DMS79 (cell line): ENCODE measurements at places on chromosomes 7 and 10.

DNA sequence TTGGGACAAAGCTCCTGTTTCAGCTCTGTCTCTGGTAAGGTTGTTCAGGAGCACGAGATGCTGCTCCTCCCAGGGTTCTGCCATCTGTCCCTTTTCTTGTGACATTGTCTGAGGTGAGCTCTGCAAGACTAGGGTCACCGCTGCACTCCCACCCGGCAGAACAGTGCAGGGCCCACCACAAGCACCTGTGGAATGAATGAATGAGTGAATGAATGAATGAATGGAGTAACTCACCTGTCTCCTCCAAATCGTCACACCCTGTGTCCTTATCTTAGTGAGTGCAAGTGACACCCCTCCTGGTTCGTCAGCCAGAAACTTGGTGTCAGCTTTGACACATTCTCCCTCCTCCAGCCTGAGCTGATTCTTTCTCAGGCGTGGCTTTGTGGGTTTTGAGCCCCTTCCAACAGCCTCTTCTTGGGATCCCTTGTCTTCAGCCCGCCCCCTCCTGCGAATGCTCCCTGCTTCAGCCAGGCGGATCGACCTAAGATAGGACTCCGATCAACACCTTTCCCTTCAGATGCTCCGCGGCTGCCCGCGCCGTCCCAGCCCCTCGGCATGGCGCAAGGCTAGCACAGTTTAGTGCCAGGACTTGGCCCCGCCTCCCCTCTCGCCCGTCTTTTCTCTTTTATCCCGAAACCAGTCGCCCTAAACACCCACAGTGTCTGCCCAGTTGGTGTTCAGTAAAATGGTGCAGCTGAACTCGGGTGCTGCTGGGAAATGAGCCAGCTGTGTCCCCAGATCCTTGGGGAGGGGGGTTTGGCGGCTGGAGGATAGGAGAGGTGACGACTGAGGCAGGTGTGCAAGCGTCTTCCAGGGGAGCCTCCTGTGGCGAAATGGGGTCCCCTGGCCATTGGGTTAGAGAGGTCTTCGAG lies 89.3 kb downstream of the BEND7 start:
- no peak for DNase-seq

GRCh38 chr10:46560952-46561351 lies 4.5 kb upstream of the GPRIN2 start:
- DNase-seq = no peak

- peak; percentile 56 for DNase-seq
These were observed 906.9 kb downstream of the CCSER2 start for GRCh38 chr10:85235258-85235657.

- no peak for DNase-seq
These were observed 57.4 kb downstream of the CXCL12 start for GRCh38 chr10:44327461-44327860.

- DNase-seq = no peak
These were observed 45.2 kb upstream of the MSMB start for GRCh38 chr10:46091080-46091827.

DNA sequence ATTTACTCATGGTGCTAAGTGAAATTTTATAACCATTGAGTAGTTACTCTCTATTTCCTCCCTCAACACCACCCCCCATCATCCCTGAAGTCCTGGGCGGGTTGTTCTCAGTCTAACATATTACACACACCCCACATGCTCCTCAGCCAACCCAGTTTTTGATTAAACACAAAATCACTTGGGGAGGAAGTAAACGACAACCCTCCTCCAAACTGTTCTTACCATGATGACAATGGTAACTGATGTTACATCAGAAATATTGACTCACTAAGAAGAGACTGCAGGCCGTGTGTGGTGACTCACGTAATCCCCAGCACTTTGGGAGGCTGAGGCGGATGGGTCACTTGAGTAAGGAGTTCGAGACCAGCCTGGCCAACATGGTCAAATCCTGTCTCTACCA lies 44.2 kb downstream of the RAB11FIP2 start:
- no peak for DNase-seq

- no peak for DNase-seq
These were observed 105.0 kb upstream of the WDR11 start for GRCh38 chr10:120746001-120746777.

DNA sequence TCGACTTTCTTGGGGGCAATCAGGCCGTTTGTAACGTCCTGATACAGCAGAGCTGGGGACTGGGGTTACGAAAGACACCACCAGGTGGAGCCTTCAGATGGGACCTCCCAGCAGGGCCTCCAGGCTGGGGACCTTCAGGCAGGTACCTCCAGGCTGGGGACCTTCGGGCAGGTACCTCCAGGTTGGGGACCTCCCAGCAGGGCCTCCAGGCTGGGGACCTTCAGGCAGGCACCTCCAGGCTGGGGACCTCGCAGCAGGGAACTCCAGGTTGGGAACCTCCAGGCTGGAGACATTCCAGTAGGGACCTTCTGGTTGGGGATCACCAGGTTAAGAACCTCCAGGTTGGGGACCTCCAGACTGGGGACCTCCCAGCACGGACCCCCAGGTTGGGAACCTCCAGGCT lies 23.5 kb upstream of the GPR146 start:
- no peak for DNase-seq

DNA sequence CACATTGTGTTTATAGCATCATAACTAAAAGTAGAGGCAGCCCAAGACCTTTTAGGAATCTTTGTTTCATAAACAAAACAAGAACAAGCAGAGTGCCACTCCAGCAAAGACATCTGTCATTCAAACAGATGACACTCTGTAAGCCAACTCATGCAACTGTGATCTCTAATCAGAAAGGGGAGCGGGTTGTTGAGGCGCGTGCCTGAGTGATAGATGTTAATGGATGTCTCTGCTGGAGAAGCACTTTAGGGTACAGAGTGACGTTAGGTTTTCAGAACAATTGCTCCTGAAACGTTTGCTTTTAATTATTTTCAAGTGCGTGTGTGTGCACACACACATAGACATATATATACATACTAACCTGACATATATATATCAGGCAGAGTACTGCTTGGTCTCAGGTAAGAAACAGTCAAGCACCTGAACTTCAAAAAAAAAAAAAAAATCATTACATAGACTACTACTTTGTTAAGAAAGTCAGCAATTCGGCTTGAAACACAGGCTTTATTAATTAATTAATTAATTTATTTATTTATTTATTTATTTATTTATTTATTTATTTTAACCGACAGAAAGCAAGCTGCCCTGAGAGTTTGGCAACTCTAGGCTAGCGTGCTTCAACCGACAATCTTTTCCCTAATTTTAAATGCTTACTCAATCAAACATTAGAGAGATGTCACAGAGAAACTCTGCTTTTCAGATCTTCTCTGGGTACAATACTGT lies 109.1 kb downstream of the POU6F2 start:
- no peak for DNase-seq

- DNase-seq = no peak
These were observed at the start of gene TNS3 for GRCh38 chr7:47581804-47582763. TSS of gene TNS3 (minus strand) at chr7:47582111. CDS start at chr7:47439636, 142,475 bp downstream.

GRCh38 chr7:73667344-73668102 lies at the start of gene VPS37D:
TSS of gene VPS37D (plus strand) at chr7:73667831. CDS start at chr7:73667959, 128 bp downstream.
- DNase-seq = peak; percentile 54
